Stimulated activated CD8-positive, alpha-beta memory T cell treated with anti-CD3 and anti-CD28 coated beads, Interleukin-4, amount 100 ng/mL, for 4 hours (primary cell): ENCODE measurements at places on chromosomes 4 and X.

GRCh38 chr4:156971676-156972378 is at the start of gene PDGFC:
Gene PDGFC (minus strand): TSS chr4:156971799. CDS start chr4:156970903, 896 bp downstream.
- no peak for DNase-seq

DNA sequence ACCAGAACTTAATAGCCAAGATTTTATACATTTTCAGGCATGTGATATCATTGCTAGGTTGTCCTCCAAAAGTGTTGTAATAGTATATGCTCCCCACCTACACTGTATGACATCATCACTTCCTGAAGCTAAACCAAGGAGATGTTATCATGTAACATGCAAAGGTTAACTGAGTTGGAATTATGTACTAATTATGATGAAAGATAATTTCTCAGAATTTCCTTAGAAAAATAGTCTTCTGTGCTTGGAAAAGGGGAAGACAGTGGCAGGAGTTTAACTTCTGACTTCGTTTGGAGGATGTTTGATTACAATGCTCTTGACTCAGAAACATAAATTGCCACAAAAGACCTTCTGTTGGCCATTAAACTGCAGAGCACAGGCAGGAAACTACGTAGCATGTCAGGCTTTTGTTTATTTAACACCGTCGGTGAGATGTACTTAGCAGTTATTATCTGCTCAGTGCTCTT is 83.6 kb upstream of the GUCY1A1 start:
- no peak for DNase-seq

DNA sequence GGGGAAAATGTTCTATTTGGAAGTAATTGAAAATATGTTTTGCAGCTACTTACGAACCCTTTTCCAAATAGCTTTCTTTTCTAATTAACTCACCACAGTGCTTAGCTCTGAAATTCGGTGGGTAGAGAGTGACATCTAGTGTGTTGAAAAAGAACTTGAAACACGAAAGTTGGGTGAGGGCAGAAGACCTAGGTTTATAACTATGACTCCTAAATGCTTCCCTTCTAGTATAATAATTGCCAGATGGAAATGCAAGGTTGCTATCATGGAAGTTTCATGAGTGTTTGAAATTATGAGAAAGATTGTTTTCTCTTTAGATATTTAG is 77.3 kb upstream of the NOCT start:
- DNase-seq = no peak

GRCh38 chrX:103171353-103171752 is 43.6 kb upstream of the BEX4 start:
- DNase-seq = no peak

DNA sequence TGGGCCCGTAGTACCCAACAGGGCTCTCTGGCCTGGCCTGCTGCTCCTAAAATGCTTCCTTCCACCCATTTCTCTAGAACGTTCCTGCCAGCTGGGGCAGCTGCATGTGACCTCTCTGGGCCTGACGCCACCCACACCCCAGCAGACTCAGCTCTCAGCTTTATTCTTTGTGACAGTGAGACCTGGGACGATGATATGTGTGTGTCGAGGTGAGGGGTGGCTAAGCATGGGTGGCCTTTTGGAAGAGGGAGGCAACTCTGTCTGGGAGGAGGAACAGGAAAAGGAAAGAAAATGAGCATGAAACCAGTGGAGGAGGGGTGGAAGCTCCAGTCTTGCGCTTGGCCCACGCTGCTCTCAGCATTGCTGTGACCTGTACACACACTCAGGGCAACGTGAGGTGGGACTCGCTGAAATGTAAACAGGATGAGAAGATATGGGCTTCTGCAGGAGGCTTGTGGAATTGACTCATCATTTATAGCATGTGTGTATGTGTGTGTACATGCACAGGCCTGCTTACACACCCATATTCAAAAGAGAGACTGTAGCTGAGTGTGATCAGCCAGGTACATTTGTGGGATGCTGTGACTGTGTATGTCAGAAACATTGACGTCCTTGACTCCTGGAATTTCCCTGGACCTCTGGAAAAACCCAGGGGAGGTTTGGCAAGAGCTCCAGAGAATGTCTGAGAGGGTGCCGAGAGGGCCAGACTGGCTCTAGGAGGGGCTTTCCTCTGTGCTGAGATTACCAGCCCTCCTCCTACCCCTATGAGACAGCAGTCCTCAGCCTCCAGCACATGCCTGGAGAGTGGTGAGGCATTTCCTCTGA is 137.9 kb downstream of the PJA1 start:
- DNase-seq = no peak

GRCh38 chr4:82898322-82899243 is 2.0 kb upstream of the THAP9 start:
- no peak for DNase-seq

GRCh38 chrX:42491137-42491907 is 286.6 kb downstream of the PPP1R2C start:
- no peak for DNase-seq

GRCh38 chr4:61079427-61079826 is 120.7 kb upstream of the ADGRL3 start:
- DNase-seq = no peak

- DNase-seq = no peak
Observed at GRCh38 chrX:113391875-113392274, 551.2 kb upstream of the AMOT start.

DNA sequence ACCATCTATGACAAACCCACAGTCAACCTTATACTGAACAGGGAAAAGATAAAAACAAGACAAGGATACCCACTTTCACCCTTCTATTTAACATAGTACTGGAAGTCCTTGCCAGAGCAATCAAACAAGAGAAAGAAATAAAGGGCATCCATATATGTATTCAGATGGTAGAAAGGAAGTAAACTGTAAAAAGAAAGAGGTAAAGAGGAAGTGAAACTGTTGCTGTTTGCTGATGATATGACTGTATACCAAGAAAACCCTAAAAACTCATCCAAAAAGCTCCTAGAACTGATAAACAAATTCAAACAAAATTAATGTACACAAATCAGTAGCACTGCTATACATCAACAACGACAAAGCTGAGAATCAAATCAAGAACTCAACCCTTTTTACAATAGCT is 538.7 kb upstream of the PABPC4L start:
- no peak for DNase-seq

GRCh38 chr4:76007089-76007862 is at the start of gene CXCL9:
Gene CXCL9 (minus strand): TSS chr4:76007509. CDS start chr4:76007449, 60 bp downstream.
- no peak for DNase-seq

- no peak for DNase-seq
Observed at GRCh38 chr4:56240554-56241174, 146.6 kb downstream of the AASDH start.

- DNase-seq = no peak
Observed at GRCh38 chr4:176752191-176752749, 40.5 kb downstream of the VEGFC start.

- no peak for DNase-seq
Observed at GRCh38 chrX:108312011-108312410, 126.2 kb downstream of the COL4A6 start.

GRCh38 chr4:183611210-183611830 is 47.7 kb downstream of the RWDD4 start:
- no peak for DNase-seq
